Activated T-cell treated with anti-CD3 and anti-CD28 coated beads, Interleukin-2, amount 50 U/mL, for 72 hours (primary cell): ENCODE measurements at places on chromosomes 11 and 22. TPM values are rescaled to one million over a fixed set of nuclear protein-coding genes. Genes with fewer than 3 reads are reported as not detected.

OR56A4 gene
- total RNA-seq, result not detected

BARX2 gene
- 5.8 TPM for total RNA-seq

CDC42BPG gene
- 1.5 TPM for total RNA-seq

GRM5 gene
- total RNA-seq, result not detected

TENM4 gene
- not detected for total RNA-seq

OVOL1 gene
- 0.16 TPM for total RNA-seq

MRGPRX3 gene
- not detected for total RNA-seq

NXPE1 gene
- total RNA-seq, result not detected

KRTAP5-1 gene
- total RNA-seq, result not detected

MGAT3 gene
- 2.6 TPM for total RNA-seq

FXYD2 gene
- total RNA-seq, result 2.4 TPM

IL18 gene
- total RNA-seq, result 0.35 TPM

TSPAN32 gene
- total RNA-seq, result 10.2 TPM

TEX12 gene
- 0.32 TPM for total RNA-seq

CWF19L2 gene
- 15.0 TPM for total RNA-seq

C11orf86 gene
- not detected for total RNA-seq

SCGB1A1 gene
- total RNA-seq, result not detected

OR52I2 gene
- total RNA-seq, result not detected

SAA4 gene
- not detected for total RNA-seq

MMP11 gene
- total RNA-seq, result 0.56 TPM

CXCR5 gene
- 16.9 TPM for total RNA-seq

DTX4 gene
- not detected for total RNA-seq

SYT7 gene
- total RNA-seq, result not detected

NDUFS3 gene
- total RNA-seq, result 78.9 TPM

RBMXL2 gene
- not detected for total RNA-seq

ALG12 gene
- 13.6 TPM for total RNA-seq

KLHDC7B gene
- total RNA-seq, result 45.5 TPM

OR2D2 gene
- not detected for total RNA-seq

CCDC188 gene
- total RNA-seq, result not detected

KCNJ1 gene
- not detected for total RNA-seq

CRYAB gene
- not detected for total RNA-seq

ALX4 gene
- total RNA-seq, result not detected

ACR gene
- total RNA-seq, result not detected

ESAM gene
- 1.1 TPM for total RNA-seq

OR56B1 gene
- 0.24 TPM for total RNA-seq
